Left ventricle myocardium inferior (tissue), 1 donor: ENCODE measurements at places on chromosomes 6 and 20. TPM values are rescaled to one million over a fixed set of nuclear protein-coding genes. Genes with fewer than 3 reads are reported as not detected.

PAK5 gene
- not detected for total RNA-seq

TTLL9 gene
- 0.05 TPM for total RNA-seq

NKAPL gene
- total RNA-seq = 4.5 TPM

GRCh38 chr20:63295422-63295821 lies 2.4 kb downstream of the COL20A1 start:
- no peaks in the 10 kb centered on the region for H3K36me3 ChIP-seq
- no peak for DNase-seq
- peaks cover 74% of the 10 kb centered on the region for H3K27me3 ChIP-seq
- H3K27ac ChIP-seq = no peak overlapping the region
- peaks cover 9% of the 10 kb centered on the region for H3K4me1 ChIP-seq
- H3K4me3 ChIP-seq = no peak overlapping the region

DNA sequence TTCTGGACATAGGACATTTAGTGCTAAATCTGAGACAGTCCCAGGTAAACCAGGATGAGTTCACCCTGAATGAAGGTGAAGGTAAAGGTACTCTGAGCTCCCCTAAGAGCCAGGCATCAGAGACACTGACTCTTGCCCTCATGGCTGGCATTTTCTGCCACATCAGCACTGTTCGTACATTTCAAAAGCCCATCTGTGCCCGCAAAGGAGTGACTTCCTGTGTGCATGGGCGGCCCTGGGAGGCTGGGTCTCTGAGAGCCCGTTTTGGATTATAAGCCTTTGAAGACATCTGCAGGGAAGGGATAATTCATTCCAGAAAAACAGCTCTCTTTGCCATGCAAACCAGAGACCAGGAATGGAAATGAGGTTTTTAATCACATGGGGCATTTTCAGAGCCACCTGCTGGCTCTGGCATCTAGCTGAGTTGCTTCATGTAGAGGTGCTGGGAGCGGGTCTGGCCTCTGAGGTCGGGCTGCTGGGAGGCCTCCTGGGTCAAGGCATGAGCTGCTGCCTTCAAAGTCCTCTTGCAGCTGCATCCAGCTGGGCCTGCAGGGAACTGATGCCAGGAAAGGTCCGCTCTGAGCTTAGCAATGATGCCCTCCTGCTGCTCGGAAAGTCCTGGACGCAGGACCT lies 348.3 kb downstream of the DHX35 start:
- no peak overlapping the region for H3K4me3 ChIP-seq
- H3K36me3 ChIP-seq = peaks cover 5% of the 10 kb centered on the region
- peaks cover 34% of the 10 kb centered on the region for H3K27me3 ChIP-seq
- no peak overlapping the region for H3K27ac ChIP-seq
- DNase-seq = no peak
- no peaks in the 10 kb centered on the region for H3K4me1 ChIP-seq

- no peak for DNase-seq
- H3K27me3 ChIP-seq = no peaks in the 10 kb centered on the region
- H3K4me1 ChIP-seq = peaks cover 39% of the 10 kb centered on the region
- H3K27ac ChIP-seq = peak overlapping the region; percentile 20
These were observed 75.8 kb downstream of the PREP start for GRCh38 chr6:105326833-105327770.

- H3K27me3 ChIP-seq = peaks cover 93% of the 10 kb centered on the region
- no peak overlapping the region for H3K4me3 ChIP-seq
- no peaks in the 10 kb centered on the region for H3K36me3 ChIP-seq
- no peaks in the 10 kb centered on the region for H3K4me1 ChIP-seq
- no peak for DNase-seq
- H3K27ac ChIP-seq = no peak overlapping the region
These were observed 34.0 kb downstream of the RSPO4 start for GRCh38 chr20:967796-968742.
